ENCODE measurements at places on chromosomes 11 and 22.

DNA sequence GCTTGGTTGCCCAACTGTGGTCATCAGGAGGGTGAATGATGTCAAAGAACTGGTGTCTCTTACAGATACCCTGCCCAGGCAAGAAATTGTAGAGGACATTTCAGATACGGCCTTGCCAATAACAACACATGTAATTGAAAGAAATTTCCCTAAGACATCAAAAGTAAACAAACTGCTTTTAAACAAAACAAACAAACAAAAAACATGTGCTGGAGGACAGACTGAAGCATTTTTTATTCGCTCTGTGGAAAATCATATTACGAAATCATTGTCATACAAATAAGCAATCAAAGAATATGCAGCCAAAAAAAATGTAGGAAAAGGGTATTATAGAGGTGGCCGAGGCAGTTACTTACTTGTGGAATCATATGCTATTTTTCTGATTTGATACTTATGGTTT lies 52.1 kb upstream of the MYEOV start:
- no peak for DNase-seq

- DNase-seq: no peak
Observed at GRCh38 chr11:77560605-77561004, 29.1 kb upstream of the AQP11 start.

DNA sequence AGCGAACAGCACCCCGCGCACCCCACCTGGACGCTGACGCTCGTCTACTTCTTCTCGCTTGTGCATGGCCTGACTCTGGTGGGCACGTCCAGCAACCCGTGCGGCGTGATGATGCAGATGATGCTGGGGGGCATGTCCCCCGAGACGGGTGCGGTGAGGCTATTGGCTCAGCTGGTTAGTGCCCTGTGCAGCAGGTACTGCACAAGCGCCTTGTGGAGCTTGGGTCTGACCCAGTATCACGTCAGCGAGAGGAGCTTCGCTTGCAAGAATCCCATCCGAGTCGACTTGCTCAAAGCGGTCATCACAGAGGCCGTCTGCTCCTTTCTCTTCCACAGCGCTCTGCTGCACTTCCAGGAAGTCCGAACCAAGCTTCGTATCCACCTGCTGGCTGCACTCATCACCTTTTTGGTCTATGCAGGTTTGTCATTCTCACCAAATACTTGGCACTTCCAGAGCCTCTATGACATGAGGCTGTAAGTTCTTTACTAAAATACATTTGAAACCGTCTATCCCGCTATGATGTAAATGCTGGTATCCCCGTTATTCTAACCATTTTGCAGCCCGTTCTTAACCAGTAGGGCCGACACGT lies 535 bp downstream of the AQP11 start:
- no peak for DNase-seq

- DNase-seq: no peak
Observed at GRCh38 chr22:44838316-44839016, 86.1 kb downstream of the ARHGAP8 start.

- no peak for DNase-seq
Observed at GRCh38 chr11:102836290-102836875, 7.0 kb downstream of the MMP3 start.

GRCh38 chr22:46148816-46149511 lies 1.4 kb upstream of the PPARA start:
- no peak for DNase-seq
